H54 (cell line): ENCODE measurements at places on chromosomes 12 and 14.

DNA sequence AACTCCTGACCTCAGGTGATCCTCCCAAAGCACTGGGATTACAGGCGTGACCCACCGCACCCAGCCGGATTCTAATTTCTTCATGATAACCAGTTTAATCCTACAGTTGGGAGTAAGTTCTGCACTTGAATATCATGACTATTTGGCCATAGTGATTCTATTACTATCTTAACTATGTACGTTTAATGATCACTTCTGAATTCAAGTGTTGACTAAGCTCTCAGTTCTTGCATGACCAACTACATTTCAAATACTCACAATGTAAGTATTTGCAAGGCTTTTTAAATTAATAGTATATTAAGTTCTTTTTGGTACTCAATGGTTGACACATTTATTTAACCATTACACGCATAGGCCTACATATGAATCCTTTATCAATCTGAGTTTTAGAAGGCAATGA is 17.4 kb upstream of the VPS33A start:
- DNase-seq: no peak

DNA sequence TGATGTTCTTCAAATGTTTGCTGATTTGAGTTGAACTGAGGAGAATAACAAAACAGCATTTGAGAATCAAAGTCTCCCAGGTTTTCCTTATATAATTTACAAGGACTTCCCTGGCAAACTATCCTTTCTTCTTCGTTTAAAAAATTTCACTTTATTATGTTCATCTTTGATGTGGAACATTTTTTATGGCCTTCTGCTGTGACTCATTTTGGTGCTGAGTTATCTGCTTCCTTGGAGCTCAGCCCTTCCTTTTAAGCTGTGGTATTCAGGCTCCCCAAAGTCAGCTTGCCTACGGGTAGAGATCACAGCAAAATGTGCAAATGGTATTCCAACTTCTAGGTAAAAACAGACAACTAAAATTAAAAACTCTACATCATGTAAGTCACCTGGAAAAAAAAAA is 1.4 kb upstream of the ANO4 start:
- DNase-seq: no peak

GRCh38 chr12:70002097-70002911 is 177.3 kb downstream of the MYRFL start:
- no peak for DNase-seq

- DNase-seq: no peak
These were observed 71.2 kb downstream of the TNFAIP2 start for GRCh38 chr14:103194256-103195045.

GRCh38 chr14:76880449-76880848 is 54.2 kb downstream of the LRRC74A start:
- no peak for DNase-seq

DNA sequence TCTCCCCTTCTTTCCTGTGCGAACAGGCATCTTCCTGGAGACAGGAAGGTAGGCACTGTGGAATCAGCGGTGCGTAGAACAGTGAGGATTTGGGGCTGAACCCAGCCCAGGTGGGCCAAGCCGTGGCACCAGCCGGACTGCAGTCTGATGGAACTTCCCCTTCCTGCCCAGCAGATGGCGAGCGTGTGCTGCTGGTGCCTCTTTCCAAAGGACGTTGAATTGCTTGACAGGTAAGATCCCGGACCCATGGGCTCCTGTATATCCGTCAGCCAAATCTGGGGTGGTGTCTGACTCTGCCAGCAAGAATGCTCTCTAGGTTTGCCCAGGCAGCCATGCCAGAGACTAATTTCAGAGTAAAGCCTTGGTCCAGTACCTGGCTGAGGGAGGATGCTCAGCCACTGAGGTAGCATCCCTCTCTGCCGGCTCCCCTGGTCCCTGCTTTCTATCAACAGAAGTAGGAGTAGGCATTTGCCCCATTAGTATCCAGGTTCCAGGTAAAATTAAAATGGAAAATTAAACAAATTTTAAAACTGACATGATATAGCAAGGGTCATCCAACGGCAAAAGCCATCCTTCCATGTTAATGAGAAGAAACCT is 21.1 kb upstream of the KCNA5 start:
- DNase-seq: peak; percentile 65

GRCh38 chr14:103007555-103007954 is 49.8 kb downstream of the CDC42BPB start:
- no peak for DNase-seq

GRCh38 chr12:124303579-124304313 is 8.9 kb downstream of the RFLNA start:
- no peak for DNase-seq

DNA sequence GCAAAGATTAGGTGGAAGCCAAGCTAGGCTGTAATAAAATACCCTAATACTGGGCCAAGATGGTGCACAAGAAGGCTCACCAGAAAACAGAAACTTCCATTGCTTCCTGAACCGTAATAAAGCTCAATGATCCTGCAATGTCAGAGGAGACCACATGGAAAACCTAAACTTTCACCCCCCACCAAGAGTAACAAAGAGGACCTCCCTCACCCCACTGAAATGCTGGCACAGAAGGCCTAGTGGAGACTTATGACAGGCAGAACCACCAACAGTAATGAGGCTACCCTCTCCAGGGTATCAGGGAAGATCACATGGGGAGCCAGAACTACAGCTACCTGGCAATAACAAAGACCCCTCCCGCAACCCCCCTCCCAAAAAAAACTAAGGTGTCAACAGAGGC is 43.1 kb downstream of the CEP83 start:
- no peak for DNase-seq

DNA sequence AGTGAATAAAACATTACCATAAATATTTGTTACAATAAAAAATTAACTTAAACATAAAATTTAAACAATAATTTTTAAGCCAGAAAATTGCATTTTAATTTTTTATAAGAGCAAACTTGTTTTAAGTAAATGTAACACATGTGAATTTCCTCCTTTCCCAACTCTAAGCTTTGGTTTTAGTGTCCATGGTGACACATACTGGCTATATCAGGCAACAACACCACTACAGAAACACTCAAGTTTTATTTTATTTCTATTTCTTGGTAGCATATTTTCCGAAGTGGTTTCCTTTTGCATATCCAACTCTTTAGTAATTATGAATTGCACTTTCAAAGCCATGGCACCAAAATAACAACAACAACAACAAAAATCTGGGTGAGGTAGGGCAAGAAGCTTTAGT is 2.2 kb downstream of the NELL2 start:
- DNase-seq: no peak

- DNase-seq: no peak
These were observed 246.6 kb upstream of the LRFN5 start for GRCh38 chr14:41360126-41360525.

DNA sequence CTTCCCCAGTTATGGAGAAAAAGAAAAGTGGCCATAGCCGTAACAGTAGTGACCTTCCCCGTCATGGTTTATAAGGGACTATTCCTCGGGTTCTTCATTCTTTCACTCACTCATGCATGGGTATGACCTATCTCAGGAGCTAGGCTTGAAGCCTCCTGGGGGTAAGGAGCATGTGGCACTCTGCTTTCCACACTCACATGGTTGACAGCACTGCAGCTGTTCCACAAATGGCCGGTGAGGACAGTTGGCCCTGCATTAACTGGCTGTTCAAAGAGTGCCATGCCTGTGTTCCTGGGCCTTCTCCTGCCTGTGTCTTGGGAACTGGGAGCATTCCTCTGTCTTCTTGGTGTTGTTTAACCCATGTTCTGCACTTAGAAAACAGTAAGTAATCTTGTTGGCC is 66.2 kb upstream of the PNMA1 start:
- DNase-seq: no peak

- no peak for DNase-seq
These were observed 1.6 kb downstream of the ATXN7L3B start for GRCh38 chr12:74539261-74539660.

DNA sequence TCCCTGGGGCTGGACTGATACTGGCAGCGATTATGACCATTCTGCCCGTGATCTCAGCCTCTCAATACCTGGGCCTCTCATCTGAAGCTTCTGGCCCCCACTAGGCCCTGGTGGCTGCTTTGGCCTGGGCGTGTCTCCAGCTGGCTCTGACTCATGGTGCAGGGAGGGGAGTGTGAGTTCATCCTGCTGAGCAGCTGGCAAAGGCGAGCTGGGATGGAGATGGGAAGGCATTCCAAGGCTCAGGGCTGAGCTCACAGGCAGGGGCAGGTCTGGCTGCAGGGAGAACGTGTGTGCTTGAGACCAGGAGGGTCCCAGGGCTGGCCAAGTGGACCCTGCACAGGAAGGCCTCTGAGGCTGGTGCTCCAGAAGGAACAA is 221.8 kb downstream of the TMEM121 start:
- peak; percentile 51 for DNase-seq

- DNase-seq: no peak
These were observed 11.1 kb downstream of the TTC5 start for GRCh38 chr14:20294636-20295035.

- DNase-seq: no peak
These were observed 41.6 kb upstream of the TRHDE start for GRCh38 chr12:72230589-72230988.

DNA sequence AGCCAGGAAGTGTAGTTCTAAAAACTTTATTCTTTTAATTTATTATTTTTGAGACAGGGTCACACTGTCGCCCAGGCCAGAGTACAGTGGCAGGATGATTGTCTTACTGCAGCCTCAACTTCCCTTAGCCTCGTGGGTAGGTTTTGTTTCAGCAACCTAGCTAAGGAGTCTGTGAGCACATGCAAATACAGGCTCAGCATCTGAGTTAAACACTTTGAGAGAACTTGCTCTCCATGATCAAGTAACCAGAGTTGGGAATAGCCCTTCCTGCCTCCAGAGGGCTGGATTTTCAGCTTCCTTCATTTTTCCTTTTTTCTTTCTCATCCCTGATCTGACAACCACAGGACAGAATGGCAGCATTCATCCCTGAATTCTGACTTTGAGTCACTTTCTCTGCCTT is 871.3 kb downstream of the GALC start:
- no peak for DNase-seq

GRCh38 chr12:129776977-129777667 is 126.7 kb downstream of the TMEM132D start:
- no peak for DNase-seq

GRCh38 chr14:89178800-89179535 is 238.1 kb downstream of the FOXN3 start:
- DNase-seq: no peak

- DNase-seq: no peak
These were observed 108.1 kb downstream of the TTLL5 start for GRCh38 chr14:75769047-75769685.
